ENCODE measurements at places on chromosomes 7 and 10.

- DNase-seq = peak; percentile 68
These were observed 26.6 kb upstream of the KAT6B start for GRCh38 chr10:74799721-74800221.

- no peak for DNase-seq
These were observed 3.8 kb downstream of the ZNF655 start for GRCh38 chr7:99562114-99562784.

- no peak for DNase-seq
These were observed 170.9 kb downstream of the ZMYND11 start for GRCh38 chr10:306007-306674.

DNA sequence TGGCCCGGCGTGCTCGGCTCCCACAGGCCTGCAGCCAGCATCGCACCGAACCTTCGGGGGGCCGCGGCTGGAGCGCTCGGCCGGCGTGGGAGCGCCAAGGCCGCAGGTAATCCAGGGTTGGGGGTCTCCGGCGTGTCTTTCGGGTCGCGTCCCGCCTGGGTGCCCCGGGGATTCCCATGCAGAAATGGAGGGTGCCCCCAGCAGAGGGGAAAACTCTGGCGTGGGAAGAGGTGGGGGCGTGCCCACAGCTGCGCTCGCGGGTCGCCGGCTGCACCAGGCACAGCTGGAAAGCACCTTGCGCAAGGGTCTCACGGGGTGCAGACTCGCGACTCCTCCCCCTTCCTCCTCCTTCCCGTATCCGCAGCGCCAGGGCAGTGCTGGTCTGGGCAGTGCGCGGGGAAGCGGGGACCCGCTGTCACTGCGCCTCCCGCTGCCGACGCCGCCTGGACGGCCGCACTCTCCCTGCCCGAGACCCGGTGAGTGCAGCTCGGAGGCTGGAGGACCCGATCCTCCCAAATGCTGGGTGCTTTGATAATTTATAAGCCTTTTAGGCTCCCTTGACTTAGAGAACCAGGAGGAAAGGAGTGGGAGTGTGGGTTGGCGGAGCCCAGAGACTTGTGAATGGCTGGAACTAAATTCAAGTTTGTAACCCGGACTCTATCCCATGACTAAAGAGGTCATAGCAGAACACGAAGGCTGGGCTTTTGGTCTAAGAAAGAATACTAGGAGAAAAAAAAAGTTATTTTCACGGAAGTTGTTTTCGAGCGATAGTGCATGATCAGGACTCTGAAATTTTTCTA, 489 bp downstream of the MAP3K8 start:
- peak; percentile 89 for DNase-seq

DNA sequence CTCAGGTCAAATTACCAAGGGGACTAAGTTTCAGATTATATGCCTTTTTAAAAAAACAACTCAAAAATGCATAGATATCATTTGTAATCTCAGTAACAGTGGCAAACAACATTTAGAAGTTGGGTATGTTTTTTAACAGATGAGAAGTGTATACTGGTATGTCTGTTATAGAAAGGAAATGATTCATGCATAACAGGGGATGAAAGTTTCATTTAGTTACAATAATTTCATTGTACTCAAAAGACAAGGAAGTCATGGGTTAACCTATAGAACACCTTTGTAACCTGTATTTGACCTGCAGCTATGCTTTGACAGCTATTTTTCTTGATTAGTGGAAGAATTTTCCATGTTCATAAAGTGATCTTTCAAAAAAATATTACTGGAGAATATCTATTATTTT, 35.4 kb upstream of the FAM133B start:
- DNase-seq = no peak

GRCh38 chr7:138981332-138982203, at the start of gene KIAA1549:
TSS of gene KIAA1549 (minus strand) at chr7:138981389. CDS start at chr7:138981269, 120 bp downstream.
- DNase-seq = peak; percentile 77

GRCh38 chr7:157610671-157611295, 274.0 kb downstream of the DNAJB6 start:
- DNase-seq = no peak

DNA sequence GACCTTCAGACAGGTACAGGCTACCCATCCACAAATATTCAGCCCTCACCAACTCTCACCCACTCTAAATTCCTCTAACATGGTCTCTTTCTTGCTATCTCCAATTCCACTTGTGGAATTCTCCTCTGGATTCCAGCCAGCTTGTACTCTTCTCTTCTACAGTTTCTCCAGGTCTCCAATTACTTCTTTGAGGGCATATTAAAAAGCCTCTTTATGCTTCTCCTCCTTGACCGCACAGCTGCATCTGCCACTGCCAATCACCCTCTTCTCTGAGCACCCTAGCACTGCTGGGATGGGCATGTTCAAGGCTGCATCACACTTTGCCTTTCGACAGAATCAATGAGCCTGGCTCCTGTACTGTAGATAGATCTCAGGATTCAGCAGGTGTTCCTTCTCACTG, 101.5 kb upstream of the ANKRD1 start:
- DNase-seq = no peak

GRCh38 chr10:51733057-51733456, 33.7 kb upstream of the CSTF2T start:
- DNase-seq = no peak

GRCh38 chr7:128112781-128113221, 81.6 kb upstream of the LRRC4 start:
- DNase-seq = no peak

- no peak for DNase-seq
These were observed 40.0 kb downstream of the GOLGA7B start for GRCh38 chr10:97889461-97890265.

DNA sequence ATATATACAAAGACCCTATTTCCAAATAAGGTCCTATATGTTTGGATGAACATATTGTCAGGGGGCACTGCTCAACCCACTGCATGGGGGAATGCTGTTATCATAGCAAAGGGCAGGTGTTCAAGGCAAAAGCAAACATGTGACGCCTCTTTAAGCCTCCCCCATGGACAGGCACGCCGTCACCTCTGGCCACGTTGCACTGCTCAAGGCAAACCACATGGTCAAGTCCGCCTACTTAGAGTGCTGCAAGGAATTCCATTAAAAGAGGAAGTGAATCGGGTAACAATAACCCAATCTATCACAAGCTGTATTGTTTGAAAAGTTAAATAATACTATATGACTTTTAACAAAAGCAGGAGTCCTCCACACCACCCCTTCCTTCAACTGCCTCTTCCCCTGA, 8.8 kb upstream of the CALD1 start:
- peak; percentile 7 for DNase-seq

DNA sequence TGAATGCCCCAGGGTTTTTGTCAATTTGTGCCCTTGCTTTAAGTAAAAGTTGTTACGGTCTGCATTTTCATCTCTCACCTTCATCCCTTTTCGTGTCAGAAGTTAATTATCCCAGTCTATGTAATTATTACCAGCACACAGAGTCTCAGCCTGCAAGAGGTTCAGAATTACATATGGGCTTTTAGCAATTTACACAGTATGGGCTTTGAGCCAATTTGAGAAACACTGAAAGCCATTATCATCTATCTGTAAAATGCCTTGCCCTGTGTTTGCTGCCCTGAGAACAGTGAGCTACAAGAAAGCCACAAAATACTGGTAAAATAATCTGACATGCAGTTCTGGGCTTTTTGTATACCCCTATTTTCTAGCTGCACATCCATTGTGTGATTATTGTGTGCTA, 125.6 kb upstream of the STEAP4 start:
- DNase-seq = no peak

DNA sequence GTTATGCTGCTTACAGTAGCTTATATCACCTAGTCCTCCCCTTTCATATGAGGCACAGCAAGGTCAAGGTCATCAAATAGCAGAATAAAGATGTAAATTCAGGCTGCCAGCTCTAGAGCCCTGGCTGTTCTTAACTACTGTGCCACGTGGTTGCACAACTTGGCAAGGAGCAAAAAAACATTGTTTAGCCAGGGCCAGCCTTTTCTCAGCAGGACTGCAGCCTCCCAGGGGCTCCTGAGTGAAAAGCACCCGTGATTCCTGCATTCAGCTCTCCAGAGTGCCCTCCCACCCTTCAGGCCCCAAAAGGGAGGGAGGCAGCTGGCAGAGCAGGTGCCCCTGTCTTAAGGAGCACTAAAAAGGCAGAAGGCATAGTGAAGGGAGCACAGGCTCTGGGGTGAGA, 31.8 kb upstream of the TM9SF3 start:
- no peak for DNase-seq

- DNase-seq = no peak
These were observed 128.4 kb downstream of the ELMO1 start for GRCh38 chr7:37320140-37320847.

GRCh38 chr10:99328579-99329303, 415 bp upstream of the CNNM1 start:
- no peak for DNase-seq
